ENCODE measurements at places on chromosomes 12 and 14.

DNA sequence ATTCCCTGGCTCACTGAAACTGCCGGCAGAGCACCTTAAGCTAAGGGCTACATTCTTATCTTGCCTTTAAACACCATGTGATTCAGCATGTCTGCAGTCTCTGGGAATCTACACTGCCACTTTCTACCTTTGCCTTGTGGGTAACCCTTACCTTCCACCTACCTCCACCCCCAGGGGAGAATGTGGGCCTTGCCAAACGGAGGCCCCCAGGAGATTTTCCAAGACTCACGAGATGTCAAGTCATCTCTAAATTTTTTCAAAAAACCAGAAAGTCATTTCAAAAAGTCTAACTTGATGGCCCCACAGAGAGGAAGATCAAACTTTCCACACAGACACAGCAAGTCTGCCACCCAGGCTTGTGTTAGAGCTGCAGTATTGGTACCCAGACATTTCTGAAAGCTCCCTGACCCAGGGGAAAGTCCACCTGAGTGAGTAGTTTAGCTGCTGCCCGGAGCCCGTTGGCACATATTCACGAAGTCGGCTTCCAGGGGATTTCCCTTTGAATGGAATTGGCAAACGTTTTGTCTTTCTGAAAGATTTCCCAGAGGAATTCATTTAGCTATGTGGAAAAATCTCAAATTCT lies 4.7 kb upstream of the PSMA6 start:
- no peak for DNase-seq

GRCh38 chr12:54561164-54561563 lies 11.8 kb downstream of the PDE1B start:
- DNase-seq: no peak

DNA sequence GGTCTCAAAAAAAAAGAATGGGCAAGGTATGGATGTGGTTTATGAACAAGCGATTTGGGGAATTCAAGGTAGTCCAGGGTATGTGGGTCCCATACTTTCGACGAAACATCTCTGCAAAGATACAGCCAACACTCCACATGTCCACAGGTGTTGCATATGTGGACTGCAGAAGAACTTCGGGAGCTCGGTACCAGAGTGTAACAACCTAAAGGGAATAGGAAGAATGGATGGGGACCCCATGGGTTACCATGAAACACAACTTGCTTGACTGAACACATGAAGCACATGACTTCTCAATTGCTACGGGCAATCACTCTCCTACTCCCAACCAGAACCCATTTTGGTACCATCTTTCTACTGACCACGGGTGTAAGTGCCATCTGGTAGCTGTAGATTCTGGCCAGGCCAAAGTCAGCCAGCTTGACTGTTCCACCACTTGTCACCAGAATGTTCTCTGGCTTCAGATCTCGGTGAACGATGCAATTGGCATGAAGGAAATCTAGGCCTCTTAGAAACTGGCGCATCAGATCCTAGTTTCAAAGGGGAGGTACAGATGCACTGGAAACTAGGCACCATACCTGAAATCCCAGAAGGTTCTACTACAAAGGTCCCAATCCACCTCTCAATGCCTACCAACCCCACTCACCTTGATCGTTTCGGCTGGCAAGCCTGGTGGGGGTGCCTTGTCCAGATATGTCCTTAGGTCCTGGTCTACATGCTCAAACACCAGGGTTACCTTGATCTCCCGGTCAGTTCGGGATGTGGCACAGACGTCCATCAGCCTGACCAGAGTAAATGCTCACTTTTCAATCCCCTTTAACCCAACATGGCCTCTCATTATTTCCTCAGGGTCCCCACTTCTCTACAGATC lies 1.3 kb downstream of the CDK4 start:
- DNase-seq: no peak

- no peak for DNase-seq
Observed at GRCh38 chr12:114340231-114340630, 65.7 kb downstream of the TBX5 start.

- DNase-seq: no peak
Observed at GRCh38 chr12:57899010-57899662, 42.2 kb upstream of the ATP23 start.

Measured in A673 (cell line).